ENCODE measurements at places on chromosomes 5 and 9. TPM values are rescaled to one million over a fixed set of nuclear protein-coding genes. Genes with fewer than 3 reads are reported as not detected.

CRHBP gene
- 1.3 TPM for total RNA-seq

- DNase-seq, result no peak
Observed at GRCh38 chr5:124801551-124801950, 55.1 kb upstream of the ZNF608 start.

GRCh38 chr5:161804263-161804662 is 43.7 kb upstream of the GABRA1 start:
- DNase-seq, result no peak

GRCh38 chr9:20551236-20551635 is 71.1 kb downstream of the MLLT3 start:
- no peak for DNase-seq

GRCh38 chr5:13909271-13909670 is 35.2 kb downstream of the DNAH5 start:
- no peak for DNase-seq

GRCh38 chr9:114238891-114239875 is 83.7 kb upstream of the ORM1 start:
- peak; percentile 65 for DNase-seq

Data from Right ventricle myocardium inferior (tissue), 1 donor.